CD4-positive, alpha-beta T cell treated with Interleukin-6 for 4 hours (primary cell): ENCODE measurements at places on chromosomes 12 and 14.
A peak's percentile ranks its signal among the peaks of the same experiment; 100 is the strongest.

GRCh38 chr12:9793779-9794395, 33.2 kb upstream of the CD69 start:
- no peak for DNase-seq

- no peak for DNase-seq
Measured at GRCh38 chr12:109613649-109614455, 40.3 kb downstream of the MVK start.

DNA sequence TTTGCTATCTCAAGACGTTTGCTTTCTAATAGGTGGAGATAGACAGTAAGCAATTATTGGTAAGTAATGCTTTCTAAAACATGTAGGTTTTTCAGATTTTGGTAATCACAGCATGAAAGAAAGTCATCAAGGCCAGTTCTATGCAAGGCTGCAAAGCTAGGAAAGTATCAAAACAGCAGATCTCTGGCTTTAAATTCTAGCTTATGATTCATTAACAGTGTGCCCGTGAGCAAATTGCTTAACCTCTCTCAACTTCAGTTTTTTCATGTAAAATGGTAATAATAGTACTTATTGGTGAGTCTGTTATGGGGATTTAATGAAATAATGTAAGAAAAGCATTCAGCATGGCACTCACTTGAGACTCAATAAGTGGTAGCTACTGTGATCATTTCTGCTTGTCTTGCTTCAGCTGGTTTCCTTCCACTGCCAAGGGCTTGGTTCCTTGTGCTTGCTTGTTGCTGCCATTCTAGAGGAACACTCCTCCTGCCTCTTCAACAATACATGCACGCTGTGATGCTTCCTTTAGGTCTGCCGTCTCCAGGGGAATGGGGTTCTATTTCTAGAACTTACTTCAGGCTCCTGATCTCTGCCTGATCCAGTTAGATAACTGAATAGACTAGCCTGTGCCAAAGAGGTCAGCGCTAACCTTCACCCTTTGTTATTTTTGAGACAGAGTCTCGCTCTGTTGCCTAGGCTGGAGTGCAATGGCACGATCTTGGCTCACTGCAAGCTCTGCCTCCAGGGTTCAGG, 88.4 kb downstream of the CAND1 start:
- DNase-seq = no peak

GRCh38 chr12:25307818-25308217, 57.1 kb upstream of the KRAS start:
- DNase-seq = no peak

DNA sequence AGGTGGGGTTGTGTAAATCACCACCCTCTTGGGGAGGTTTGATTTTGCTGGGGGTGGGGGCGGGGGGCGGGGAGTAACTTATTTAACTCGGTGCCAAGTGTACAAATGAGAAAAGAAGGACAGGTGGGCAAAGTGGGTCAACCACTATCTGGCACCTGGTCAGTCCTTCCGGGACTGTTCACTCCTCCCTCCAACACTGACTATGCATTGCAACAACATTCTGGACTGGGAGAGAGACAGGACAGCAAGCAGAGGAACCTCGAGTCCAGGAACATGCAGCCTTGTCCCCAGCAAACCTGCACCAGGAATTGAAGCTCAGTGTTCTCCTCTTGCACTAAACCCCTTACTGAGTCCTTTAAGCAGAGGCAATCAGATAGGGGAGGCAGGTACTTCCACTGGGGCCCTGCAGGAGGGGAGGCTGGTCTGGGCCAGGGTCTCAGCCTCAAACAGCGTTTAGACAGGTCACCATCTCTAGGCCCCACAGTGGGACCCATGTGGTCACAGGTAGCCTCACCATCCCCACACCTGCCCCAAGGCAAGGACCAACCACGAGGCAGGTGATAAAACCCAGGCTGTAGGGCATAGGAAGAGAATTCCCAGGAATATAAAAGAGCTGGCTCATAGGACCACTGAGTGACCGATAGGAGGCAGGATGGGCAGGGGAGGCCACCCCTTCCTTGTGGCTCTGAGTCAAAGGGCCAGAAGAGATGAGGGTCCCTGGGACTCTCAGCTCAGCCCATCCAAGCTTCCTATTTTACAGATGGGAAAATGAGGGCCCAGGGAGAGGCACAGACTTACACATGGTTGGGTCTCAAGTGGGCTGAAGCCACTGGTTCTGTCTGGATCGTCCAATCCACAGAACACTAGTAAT, 9.8 kb downstream of the CCDC85C start:
- no peak for DNase-seq

DNA sequence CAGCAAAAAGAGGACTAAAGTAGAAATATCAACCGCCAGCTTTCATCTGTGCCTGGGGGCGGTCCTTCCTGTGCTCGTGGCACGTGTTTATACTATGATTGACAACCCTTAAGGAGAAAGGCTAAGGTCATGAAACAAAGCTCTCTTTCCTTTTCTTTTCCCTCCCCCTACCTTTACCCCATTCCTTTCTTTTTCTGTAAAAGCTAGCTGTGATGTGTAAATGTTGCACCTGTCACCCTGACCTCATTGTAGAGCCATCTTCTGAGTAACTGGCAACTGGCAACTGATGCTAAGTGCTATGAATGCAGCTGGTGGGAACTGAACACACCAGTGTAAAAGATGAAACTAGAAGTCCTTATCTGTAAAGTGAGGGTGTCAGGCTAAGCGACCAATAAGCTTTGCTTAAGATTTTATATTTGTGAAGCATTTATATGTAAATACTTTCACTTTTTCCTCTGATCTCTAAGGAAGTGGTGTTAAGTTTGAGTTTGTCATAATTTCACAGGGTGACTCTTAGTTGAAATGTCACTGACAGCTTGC, 102.8 kb upstream of the BCAT1 start:
- peak; percentile 72 for DNase-seq

GRCh38 chr12:85572956-85573355, 263.3 kb downstream of the RASSF9 start:
- DNase-seq = no peak

DNA sequence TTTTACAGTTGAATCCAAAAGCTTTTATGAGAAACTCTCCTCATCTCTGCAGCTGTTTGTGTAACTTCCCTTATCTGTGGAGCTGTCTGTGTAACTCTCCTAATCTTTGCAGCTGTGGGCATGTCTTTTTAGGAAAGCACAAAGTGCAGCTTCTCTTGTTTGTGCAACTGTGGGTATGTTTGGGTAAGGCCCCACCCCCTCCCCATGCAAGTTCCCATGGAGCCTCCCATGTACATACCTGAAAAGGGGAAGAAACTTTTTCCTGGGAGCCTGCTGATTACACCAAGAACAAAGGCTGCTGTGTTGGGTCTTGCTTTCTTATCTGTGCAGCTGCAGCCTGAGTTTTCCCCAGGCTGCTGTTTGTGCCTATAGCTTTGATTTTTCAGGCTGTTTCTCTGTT, 42.7 kb upstream of the CDKN3 start:
- DNase-seq = no peak

DNA sequence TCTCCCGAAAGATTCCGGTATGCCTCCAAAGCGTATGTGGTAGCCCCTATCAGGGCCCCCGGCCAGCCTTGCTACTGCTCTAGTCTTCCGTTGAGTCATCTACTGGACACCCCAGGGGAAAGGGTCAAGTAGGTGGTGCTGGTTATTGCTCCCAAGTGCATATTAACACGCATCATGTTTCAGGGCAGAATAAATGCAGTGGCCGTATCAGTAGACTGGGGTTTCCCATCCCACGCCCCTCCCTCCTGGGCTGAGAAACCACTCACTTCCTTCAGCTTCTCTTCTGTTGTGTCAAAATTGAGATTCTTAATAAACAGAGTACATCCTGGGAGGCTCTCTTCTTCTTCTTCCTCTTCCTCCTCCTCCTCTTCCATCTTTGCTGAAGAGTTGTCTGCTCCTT, 39.3 kb downstream of the RBM19 start:
- DNase-seq = no peak

DNA sequence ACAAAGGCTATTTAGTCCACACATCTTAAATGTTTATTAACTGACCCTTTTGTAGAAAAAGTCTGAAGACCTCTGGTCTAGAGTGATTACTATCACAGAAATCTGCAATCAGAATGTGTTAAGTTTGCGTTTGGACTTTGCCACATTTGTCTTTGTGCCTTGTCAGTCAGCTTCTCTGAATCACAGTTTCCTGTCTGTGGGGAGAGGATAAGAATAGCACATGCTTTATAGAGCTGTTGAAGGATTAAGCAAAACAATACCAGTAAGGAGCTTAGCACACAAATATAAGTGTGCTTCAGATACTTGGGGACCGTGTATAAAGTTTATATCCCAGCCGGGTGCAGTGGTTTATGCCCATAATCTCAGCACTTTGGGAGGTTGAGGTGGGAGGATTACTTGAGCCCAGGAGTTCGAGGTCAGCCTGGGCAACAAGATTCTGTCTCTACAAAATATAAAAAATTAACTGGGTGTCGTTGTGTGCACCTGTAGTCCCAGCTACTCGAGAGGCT, 63.0 kb upstream of the BTG1 start:
- peak; percentile 51 for DNase-seq

DNA sequence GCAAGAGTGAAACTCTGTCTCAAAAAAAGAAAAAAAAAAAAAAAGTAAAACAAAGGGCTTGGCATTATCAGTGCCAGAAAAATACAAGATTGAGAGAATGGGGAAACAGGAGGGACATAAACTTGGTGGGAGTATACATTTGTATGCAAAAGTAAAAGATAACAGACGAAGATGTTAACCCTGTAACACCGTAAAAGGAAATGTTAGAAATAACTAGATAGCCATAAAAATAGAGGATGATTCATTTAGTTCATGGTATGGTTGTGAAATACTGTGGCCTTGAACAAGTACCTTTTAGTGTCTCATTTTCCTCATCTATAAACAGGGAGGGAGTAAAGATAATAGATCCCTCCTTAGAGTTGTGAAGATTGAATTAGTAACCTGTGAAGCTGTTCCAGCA, 33.3 kb downstream of the ATP2A2 start:
- DNase-seq = no peak

DNA sequence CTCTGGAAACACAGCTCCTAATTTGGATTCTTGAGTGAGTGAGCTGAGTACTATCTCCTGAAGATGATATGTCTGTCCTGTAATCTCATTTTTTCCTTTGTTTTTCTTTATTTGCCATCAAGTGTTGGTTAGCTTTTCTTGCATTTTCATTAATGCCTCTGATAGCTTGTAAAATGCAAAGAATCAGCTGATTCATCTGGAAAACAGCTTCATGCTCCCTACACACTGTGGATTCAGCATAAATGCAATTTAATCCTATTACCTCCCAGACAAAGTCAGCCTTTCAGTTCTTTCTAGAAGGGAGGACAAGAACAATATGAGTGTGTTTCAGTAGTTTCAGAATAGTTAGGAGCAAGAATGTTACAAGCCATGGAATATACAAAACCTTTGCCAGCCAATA, 79.4 kb downstream of the DACT1 start:
- no peak for DNase-seq

DNA sequence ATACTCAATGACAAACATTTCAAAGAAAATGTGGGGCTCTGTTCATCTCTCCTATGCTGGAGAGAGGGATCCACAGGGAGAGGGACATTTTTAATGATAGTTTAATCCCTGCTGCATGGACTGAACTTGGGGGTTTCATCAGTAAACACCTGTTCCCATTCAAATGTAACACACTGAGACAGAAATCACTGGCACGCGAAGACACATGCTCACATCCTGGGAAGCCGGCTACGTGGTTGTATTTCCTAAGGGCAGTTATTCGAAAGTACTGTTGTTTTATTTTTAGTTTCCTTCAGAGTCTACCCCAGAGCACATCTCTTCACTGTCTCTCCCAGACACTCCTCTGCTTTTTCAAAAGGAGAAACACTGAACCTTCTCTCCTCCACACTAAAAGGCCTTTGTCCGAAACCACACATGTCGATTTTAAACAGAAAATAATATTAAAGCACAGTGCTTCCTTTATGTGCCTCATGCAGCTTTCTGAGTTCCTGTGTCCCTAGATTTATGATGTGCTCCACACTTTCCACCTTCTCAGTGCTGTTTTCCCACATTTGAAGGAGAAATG, 52.8 kb downstream of the PTHLH start:
- DNase-seq = no peak

- DNase-seq = no peak
Measured at GRCh38 chr14:90287791-90288190, 31.4 kb downstream of the PSMC1 start.

- DNase-seq = no peak
Measured at GRCh38 chr14:64303471-64303917, 9.3 kb upstream of the ESR2 start.

DNA sequence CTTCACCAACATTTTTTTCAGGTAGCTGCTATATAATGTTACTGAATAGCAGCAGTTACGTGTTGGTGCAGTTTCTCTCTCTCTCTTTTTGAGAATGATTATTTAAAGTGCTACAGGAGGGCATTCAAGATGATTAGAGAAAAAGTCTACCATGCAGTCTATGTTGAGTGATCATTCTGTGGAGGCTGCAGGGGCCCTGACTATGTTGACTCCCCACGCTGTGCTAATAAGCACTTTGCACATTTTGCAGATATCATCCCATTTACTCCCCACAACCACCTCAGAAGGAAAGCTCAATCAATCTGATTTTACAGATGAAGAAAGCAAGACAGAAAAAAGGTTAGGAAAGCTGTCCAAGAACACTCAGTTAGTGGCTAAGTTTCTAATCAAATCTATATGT, 87.8 kb downstream of the RTN1 start:
- DNase-seq = no peak

DNA sequence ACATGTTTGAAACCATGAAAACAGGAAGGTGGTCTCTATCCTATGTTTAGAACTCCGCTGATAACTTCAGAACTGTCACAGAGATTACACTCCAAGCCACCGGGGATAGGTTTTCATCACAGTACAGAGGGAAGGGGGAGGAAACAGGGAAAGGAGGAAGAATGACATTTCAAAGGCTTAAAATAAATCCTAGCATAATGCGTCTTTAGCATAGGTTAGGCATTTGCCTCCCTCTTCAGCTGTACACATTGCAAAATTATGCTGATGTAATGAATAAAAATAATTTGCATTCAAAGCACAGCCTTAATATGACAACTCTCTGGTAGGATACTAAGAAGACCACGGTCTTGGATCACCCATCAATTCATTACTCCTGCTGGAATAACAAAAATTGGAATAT, 54.3 kb upstream of the PYGL start:
- no peak for DNase-seq

- no peak for DNase-seq
Measured at GRCh38 chr14:81301371-81301770, 80.6 kb upstream of the GTF2A1 start.

DNA sequence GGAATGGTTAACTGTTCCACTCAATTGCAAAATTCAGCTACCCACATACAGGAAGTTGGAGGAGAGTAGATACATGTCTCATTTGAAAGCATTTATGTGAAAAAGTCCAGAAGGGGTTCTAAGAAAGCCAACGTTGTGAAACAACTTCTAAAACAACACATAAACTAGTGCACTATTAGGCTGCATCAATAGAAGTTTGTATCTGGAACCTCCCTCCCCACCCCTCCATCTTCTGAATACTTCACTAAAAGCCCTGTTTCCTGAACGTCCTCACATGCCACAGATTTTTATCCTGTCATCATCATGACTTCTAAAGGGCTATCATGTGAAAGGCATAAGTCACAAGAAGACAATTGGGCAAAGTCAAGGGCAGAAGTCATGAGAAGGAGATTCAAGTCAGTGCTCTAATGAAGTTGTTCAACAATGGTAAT, 5.5 kb downstream of the KRT79 start:
- no peak for DNase-seq
